ENCODE measurements at places on chromosomes 2 and 18.

DNA sequence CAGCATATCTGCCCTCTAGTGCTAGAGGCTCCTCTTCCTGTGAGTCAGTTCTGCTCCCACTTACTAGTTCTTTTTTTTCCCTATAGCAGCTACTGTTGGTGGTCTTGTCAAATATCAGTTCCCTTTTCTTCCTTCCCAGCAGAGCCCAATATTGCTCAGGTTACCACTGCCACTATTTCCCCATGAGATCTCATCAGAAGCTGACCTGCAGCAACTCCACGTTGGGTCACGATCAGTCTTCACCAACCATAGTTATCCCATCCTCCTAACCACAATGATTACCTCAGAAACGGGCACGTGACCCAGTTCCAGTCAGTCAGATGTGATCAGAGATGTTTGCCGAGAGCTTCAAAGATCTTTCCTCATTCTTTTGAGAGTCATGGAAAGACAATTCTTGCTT, 59.7 kb upstream of the CAPN13 start:
- no peak for DNase-seq

DNA sequence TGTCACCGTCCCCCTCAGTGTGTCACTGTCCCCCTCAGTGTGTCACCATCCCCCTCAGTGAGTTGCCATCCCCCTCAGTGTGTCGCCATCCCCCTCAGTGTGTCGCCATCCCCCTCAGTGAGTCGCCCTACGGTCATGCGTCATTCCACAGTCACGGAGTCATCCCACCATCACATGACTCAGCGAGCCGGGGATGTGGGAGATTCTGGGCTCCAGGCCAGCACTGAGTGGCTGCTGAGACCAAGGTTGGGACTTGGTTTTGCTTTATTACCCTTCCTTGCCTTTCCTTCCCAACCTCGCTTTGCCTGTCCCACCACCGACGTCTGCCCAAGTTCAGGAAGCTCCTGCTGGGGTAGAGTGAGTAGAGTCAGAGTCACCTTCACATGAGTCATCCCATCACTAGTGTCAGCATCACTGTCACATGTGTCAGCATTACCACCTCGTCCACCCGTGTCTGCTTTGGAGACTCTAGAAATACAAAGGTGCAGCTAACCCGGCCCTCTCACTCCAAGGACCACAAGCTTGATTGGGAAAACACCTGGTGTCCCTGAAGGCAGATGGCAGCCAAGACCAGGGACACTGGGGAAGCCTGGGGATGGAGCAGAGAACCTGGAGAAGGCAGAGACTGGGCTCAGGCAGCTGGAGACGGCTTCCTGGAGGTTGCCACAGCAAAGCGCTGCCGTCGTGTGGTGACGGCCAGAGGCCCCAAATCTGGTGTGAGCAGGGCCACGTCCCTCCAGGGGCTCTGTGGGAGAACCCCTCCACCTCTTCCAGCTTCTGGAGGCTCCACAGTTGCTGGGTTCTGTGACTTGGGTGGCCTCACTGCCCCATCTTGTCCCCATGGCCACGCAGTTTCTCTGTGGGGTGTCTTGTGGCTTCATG, 485.2 kb upstream of the SALL3 start:
- DNase-seq, result no peak

DNA sequence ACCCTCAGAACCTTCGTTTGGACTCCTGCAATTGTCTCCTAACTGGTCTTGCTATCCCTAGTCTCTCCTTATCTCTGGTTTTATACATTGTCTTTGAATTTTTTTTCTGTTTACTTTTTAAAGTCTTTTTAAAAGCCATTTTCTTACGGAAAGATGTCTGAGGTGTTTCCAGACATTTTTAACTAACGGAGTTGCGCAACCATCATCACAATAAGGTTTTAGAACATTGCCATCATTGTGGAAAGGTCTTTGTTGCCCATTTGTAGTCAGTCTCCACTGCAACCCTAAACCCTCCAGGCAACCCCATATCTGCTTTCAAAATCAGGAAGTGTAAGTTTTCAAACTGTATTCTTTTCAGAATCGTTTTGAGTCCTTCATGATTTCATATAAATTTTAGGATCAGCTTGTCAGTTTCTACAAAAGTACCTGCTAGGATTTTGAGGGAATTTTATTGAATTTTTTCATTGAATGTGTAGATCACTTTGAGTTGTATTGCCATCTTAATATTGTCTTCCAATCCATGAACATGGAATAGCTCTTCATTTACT, 46.3 kb downstream of the ANKRD12 start:
- no peak for DNase-seq

DNA sequence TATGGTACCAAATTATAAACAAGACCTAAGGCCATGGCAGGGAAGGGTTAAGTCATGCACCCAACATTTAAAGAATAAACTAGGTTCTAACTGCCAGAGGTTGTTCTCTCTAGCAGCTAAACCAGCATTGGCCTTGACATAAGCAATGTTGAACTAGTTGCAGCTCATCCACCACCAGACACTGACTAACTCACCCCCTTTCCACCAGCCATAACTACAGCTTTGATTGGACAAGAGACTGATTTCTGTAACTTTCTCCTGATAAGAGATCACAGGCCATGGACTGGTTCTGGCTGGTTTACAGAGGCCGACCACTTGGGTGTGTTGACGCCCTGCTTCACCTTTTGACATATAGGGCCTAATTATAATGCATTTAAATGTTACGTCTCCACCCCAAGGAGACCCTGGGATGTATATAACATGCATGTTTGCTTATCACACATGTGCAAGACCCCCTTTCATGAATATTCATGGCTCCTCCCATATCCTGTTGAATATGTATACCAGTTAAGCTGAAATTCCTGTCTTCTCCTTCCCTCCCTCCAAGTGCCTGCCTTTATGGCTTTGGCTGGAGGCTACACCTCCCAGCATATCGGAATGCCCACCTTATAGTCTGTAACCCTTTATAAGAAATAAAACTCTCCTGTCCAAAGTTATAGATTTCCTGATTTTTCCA, 75.9 kb downstream of the MRPS9 start:
- no peak for DNase-seq

- no peak for DNase-seq
Observed at GRCh38 chr2:29806461-29806860, 114.9 kb downstream of the ALK start.

GRCh38 chr2:60556175-60556574, 2.7 kb upstream of the BCL11A start:
- no peak for DNase-seq

DNA sequence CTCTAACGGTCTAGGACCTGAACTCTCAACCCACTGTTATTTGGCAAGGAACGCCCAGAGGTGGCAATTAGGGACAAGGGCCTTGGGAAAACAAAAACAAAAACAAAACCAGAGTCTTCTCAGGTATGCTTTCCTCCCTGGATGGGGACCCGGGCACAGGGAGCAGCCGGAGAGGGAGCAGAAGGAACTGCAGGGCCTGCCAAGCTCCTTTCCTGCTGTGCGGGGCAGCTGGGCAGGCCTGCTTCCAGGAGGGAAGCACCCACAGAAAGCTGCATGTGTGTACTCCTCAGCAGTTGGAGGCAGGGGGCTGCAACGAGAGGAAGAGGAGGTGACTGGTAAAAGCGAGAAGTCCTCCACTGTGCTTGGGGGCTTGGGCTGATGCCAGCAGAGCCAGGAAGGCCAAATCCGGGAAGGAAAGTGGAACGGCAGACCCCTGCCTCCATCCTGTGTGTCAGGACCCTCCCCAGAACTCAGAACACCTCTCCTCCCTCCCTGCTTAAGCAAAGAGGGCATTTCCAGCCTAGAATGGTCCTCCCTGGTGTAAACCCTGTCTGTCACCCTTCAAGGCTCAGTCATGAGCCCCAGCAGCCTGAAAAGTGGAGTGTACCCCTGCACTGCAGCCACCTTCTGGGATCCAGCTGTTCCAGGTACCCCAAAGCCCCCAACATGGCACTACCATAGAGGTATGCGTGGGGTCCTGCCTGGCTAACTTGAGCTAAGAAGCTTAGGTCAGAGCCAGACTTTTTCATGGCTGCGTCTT, 56.3 kb downstream of the DNMT3A start:
- no peak for DNase-seq

- DNase-seq, result no peak
Observed at GRCh38 chr2:130985206-130985780, 108.0 kb downstream of the FAM168B start.

GRCh38 chr2:143503280-143503679, 374.1 kb downstream of the ARHGAP15 start:
- no peak for DNase-seq

DNA sequence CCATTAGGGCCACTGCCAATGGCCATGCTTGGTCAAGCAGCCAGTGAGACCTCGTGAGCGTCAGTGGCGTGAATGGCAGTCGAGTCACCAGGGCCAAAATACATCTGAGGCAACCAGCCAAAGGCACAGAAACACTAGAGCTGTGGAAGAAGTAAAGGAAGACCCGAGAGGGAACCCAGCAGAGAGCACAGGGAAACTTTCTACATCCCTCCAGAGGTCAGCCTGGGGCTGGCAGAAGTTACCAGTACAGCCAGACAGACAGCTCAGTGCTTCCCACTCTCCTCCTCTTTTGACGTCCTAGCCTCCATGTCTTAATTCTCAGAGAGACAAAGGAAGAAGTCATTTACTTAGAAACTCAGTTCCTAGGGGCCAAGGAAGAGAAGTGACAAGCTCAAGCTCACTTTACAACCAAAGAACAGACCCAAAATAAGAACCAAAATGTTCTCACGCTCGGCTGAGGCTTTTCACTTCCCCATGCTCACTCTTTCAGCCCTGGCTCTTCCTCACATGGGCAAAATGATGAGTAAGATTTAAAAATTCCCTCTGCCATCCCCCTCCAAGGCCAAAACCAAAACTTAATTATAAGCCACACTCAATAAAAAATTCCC, 8.7 kb downstream of the CYRIA start:
- no peak for DNase-seq

- DNase-seq, result no peak
Observed at GRCh38 chr2:196330645-196331044, 159.3 kb upstream of the STK17B start.

DNA sequence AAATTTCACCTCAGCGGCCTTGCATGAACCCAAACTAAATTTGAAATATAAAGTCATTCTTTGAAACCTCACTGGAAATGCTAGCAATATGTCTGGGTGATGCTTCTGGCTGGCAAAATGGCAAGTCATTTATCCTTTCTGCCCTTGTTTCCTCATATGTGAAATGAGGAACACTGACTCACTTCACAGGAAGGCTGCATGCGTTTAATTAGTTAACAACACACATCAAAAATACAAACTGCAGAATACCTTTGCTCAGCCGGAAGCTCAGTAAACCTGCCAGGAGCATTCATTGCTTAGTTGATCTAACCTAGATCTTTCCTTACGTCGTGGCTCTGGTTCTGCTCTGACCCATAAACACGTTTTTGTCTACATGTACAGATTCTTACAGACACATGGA, 214.2 kb upstream of the ACVR2A start:
- no peak for DNase-seq

- DNase-seq, result no peak
Observed at GRCh38 chr2:168577885-168578284, 121.8 kb downstream of the CERS6 start.

DNA sequence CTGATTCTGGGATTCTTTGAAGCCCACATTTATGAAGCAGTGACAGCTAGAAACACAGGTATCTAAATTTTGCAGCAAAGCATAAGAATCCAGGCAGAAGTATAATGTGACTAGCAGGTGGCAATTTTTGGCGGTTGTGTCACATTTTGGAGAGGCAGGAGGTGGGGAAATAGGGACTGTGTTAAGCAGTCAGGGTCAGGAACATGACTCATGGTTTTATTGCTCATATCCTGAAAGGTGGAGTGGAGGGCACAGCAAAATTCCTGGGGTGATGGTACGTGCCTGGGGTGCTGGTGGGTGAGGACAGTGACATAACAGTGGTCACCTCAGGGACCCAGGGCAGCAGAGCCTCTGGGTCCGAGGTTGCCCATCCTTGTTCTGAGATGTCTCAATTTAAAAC, 63.5 kb upstream of the TTN start:
- no peak for DNase-seq

- no peak for DNase-seq
Observed at GRCh38 chr2:29487967-29488555, 372.8 kb downstream of the CLIP4 start.

DNA sequence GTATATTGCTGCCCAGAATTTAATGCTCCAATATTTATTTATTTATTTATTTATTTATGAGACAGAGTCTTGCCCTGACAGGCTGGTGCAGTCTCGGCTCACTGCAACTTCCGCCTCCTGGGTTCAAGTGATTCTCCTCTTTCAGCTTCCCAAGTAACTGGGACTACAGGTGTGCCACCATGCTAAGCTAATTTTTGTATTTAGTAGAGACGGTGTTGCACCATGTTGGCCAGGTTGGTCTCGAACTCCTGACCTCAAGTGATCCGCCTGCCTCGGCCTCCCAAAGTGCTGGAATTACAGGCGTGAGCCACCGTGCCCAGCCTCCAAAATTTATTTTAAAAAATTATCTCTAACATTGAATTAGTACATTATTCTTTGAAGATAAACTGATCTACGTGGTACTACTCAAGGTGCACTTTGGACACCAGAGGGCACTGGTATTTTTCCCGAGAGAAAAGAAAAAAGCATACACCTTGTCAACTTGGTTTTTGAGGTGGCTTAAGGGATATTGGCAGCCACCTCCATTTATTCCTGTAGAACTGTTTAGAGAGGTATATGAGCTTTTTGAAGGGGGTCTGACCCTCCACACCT, 1.4 kb upstream of the IDH1 start:
- no peak for DNase-seq

GRCh38 chr18:6564950-6565814, 150.5 kb upstream of the L3MBTL4 start:
- DNase-seq, result no peak

DNA sequence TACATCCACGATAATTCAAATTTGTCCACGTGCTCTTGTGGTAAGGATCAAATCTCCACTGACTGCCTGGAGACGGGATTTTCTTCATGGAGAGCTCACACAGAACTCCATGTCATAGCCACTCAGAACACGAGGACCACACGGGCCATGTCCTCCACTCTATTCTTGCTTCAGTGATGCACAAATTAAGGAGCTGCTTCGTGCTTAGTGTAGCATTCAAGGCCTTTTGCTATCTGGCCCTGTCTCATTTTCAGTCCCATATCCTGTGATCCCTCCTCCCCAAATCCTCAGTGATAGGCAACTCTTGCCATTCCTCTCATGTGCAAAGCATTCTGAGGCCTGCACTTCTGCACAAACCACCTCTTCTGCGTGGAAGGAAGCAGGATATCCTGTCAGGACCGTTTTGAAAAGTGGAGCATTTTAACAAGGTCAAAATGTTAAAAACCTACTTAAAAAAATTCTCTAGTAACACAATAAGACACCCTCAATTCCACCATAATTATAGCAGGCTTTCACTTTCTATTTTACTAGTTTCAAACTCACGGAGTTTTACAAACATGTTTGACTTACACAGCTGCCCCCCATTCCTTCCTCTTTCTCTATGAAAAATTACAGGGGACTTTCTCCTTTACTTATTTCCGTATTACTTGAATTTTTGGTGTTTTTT, 35.2 kb downstream of the ST3GAL5 start:
- no peak for DNase-seq

DNA sequence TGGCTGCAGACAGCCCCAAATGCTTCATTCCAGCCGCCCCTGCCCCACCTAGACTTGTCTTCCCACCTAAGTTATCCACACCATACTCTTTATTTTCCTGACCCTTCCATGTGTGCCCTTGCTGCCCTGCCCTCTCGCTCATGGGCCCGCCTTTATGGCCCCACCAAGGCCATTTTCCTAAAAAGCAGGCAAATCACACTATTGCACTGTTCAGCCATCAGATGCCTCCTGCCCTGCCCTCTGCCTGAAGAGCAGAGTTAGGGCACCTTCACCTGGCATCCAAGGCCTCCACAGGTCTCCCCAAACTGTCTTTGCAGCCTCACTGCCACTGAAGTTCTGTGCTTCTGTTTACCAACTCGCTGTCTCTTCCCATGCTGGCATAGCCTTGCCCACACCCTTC, 496.7 kb downstream of the EIPR1 start:
- no peak for DNase-seq
